ENCODE measurements at places on chromosomes 16 and 17. TPM values are rescaled to one million over a fixed set of nuclear protein-coding genes. Genes with fewer than 3 reads are reported as not detected.

Gene ATP2C2
- not detected for total RNA-seq

Gene RDM1
- not detected for total RNA-seq

Gene SLFN13
- total RNA-seq = 15.1 TPM

Gene LITAFD
- total RNA-seq = not detected

Gene C17orf50
- not detected for total RNA-seq

Gene C16orf86
- 6.8 TPM for total RNA-seq

Gene TEKT5
- not detected for total RNA-seq

Gene SEPTIN12
- not detected for total RNA-seq

Gene IRX6
- total RNA-seq = under 0.01 TPM

Gene PIRT
- 0.10 TPM for total RNA-seq

Gene CPPED1
- total RNA-seq = 40.0 TPM

Gene TAC4
- total RNA-seq = not detected

Gene IKZF3
- 47.5 TPM for total RNA-seq

Gene HP
- 16.1 TPM for total RNA-seq

Gene KRTAP4-1
- total RNA-seq = not detected

Gene GJD3
- total RNA-seq = 0.21 TPM

Gene CDRT15L2
- not detected for total RNA-seq

Gene NEUROD2
- total RNA-seq = under 0.01 TPM

Gene GDPD3
- 0.31 TPM for total RNA-seq

Gene OR3A3
- not detected for total RNA-seq

Gene PROCA1
- total RNA-seq = 0.94 TPM

Gene SLC4A1
- 0.42 TPM for total RNA-seq

Gene GRN
- 294 TPM for total RNA-seq

Gene BICDL2
- total RNA-seq = 0.10 TPM

Gene CALB2
- total RNA-seq = not detected

Gene FOXC2
- total RNA-seq = not detected

Gene SPNS3
- total RNA-seq = 2.5 TPM

Gene NR1D1
- total RNA-seq = 9.9 TPM

Gene UNC45B
- total RNA-seq = 0.94 TPM

Gene RND2
- total RNA-seq = 0.10 TPM

Gene TM4SF5
- not detected for total RNA-seq

Gene WNT3
- total RNA-seq = 0.10 TPM

Gene FBXW10
- total RNA-seq = not detected

Gene WNT9B
- total RNA-seq = not detected

Gene TEX19
- total RNA-seq = not detected

Gene HOXB4
- total RNA-seq = 0.31 TPM

Gene CCL14
- not detected for total RNA-seq

Gene CYB5D1
- 8.8 TPM for total RNA-seq

Gene DDX52
- total RNA-seq = 30.0 TPM

Gene GPR139
- not detected for total RNA-seq

Gene NACA2
- 0.31 TPM for total RNA-seq

Gene POLR3K
- total RNA-seq = 2.0 TPM

Gene CDH16
- total RNA-seq = not detected

Gene TSPAN10
- total RNA-seq = 0.10 TPM

Gene SLFN12L
- 53.3 TPM for total RNA-seq

Gene PKMYT1
- 1.3 TPM for total RNA-seq

Gene CCL17
- total RNA-seq = not detected

Gene ADAD2
- not detected for total RNA-seq

Gene SHBG
- not detected for total RNA-seq

Gene HID1
- 3.1 TPM for total RNA-seq

Gene ENPP7
- total RNA-seq = not detected

Gene RCVRN
- total RNA-seq = 0.10 TPM

Gene EFCAB5
- 0.52 TPM for total RNA-seq

Gene PRAC1
- not detected for total RNA-seq

Data from mononuclear cell (primary cell).